ENCODE measurements at places on chromosomes 7 and 10.

DNA sequence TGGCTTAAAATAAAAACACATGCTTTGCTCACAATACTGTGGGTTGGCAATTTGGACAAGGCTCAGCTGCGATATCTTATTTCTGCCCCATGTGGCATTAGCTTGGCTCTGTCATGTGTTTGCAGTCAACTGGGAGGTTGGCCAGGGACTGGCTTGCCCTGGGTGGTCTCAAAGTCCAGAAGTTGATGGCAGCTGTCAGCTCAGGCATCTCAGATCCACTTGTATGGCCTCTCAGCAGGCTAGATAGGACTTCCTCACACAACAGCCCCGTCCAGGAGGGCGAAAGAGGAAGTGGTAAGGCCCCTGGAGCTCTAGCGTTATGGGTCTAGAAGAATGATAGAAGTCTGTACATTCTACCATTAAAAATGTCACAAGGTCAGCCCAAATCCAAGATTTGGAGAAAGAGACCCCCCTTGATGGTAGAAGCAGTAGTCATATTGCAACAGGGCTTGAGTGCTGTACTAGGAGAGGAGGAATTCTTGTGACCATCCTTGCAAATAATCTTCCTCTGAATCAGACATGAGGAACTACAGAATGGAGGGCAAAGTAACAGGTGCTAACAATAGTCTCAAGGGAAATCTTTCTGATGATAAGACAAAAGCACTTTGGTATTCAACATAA, 166.2 kb downstream of the FAM107B start:
- DNase-seq, result no peak

DNA sequence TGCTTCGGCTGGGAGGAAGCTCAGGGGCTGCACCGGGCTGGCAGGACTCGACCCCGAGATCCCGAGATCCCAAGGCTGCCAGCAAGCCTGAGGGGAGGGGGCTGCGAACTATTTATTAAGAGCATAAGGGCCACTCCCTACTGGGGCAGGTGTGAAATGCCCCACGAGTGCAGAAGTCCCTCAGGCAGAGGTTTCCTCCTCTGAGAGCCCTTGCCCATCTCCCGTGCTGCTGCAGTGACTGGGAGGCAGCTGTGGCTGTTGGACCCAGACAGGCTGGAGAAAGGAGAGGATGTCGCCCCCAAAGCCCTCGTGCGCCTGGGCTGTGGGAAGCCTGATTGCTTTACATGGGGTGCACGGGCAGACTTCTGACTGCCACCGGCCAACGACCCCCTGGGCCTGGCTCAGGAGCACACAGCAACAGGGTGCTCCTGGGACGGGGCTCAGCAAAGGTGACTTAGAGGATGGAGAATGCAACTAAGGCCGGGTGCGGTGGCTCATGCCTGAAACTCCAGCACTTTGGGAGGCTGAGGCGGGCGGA, 39.8 kb downstream of the RGS10 start:
- DNase-seq, result no peak

DNA sequence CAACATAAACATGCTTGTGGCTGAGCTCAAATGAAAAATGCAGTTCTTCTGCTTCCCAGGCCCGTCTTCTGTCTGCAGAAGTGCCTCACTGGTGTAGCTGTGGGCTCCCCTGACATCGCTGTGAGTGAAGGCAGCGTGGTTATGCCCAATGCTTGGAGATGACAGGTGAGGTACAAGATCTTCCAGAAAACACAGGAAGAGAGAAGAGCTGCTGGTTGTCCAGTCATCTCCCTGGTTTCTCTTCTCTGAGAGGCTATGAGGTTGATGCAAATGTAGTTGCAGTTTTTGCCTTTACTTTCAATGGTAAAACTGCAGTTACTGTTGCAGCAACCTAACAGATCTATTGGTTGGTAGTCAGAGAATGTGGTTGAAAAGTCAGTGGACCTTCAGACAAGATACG, 223.6 kb downstream of the GATA3 start:
- DNase-seq, result no peak

DNA sequence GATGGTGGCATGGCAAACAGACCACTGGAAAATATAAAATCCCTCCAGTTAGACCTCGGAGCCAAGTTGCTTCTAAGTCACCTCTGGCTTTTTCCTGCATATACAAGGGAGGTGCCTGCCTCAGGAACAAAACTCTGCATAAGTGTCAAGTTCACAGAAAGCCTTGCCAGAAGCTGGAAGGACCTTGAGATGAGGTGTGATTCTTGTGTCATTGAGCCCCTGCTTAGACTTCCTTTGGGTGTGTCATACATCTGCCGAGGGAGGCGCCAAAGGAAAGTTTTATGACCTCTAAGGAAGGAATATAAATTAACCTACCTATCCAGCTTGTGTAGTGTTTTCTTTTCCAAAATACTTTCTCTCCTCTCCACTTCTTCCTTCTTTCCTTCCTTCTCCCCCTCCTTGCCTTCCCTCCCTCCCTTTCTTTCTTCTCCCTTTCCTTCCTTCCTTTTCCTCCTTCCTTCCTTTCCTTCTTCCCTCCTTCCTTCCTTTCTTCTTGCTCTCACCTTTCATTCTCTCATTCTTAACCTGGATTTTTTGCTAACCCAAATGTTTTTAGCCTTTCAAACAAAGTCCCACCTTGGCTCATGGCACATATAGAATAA, 75.2 kb downstream of the TRIL start:
- DNase-seq, result no peak

GRCh38 chr7:52017802-52018679, 701.4 kb upstream of the COBL start:
- no peak for DNase-seq

- no peak for DNase-seq
Measured at GRCh38 chr7:587767-588166, 68.1 kb upstream of the PDGFA start.

- no peak for DNase-seq
Measured at GRCh38 chr7:122535086-122535485, 163.8 kb downstream of the RNF133 start.

- no peak for DNase-seq
Measured at GRCh38 chr7:45993621-45994020, 72.5 kb upstream of the IGFBP3 start.

DNA sequence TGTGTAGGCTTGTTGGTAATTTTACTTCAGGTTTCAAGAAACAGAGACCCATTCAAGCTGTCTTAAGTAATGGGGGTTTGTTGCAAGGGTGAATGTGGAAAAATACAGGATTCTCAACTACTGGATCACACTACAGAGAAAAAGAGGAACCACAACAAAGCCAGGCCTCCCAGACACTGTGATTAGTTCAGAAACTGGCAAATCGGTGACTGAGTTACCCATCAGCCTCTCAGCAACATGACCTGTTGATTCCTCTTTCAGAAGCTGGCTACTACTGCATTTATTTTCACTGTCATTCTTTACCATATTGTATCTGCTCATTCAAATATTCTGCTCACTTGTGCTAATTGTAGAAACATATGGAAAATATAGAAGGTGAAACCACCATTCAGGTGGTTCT, 16.0 kb downstream of the CCDC71L start:
- no peak for DNase-seq

DNA sequence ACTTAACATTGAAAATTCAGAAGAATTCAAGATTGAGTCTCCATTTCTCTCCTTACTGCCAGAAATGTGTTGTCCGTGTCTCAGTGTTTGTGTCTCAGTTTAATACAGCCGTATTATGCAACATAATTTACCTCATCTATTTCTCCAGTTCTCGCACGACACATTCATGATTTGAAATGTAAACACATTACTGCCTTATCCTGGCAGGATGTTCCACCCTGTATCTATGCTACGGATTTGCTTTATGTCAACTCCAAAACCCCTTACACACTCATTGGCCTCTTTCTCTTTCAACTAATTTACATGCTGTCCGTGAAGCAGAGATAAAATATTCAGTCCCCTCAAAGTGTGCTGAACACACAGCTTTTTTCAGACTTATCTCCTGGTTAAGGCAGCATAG, 653.7 kb upstream of the SEMA3D start:
- no peak for DNase-seq

- DNase-seq, result no peak
Measured at GRCh38 chr7:65387891-65388290, 14.2 kb downstream of the ZNF92 start.

DNA sequence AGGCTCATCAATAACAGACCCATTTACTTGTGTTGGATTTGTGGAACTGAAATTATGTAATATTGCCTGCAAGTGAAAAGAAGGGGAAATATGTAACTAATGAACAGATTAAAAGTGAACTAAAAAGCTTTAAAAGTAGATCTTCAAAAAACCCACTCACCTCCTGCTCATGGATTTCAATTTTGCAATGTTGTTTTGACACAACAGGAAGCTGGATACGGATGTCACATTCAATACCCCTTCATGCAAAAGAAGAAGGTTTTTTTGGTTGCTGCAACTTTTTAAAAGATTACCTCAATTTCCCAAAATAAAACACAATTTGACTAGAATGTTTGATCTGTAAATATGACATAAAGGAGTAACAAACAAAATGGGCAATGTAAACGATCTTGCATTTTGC, 3.3 kb downstream of the MKI67 start:
- DNase-seq, result no peak

- DNase-seq, result no peak
Measured at GRCh38 chr7:114190387-114190786, 224.2 kb upstream of the FOXP2 start.

GRCh38 chr7:42227541-42227935, 9.5 kb downstream of the GLI3 start:
- DNase-seq, result no peak

- no peak for DNase-seq
Measured at GRCh38 chr10:44292390-44293002, 92.4 kb downstream of the CXCL12 start.

- DNase-seq, result no peak
Measured at GRCh38 chr7:139186146-139186545, 44.9 kb upstream of the UBN2 start.

Measured in cerebellum (tissue), 4 donors.